ENCODE measurements at places on chromosomes 6 and 20.

DNA sequence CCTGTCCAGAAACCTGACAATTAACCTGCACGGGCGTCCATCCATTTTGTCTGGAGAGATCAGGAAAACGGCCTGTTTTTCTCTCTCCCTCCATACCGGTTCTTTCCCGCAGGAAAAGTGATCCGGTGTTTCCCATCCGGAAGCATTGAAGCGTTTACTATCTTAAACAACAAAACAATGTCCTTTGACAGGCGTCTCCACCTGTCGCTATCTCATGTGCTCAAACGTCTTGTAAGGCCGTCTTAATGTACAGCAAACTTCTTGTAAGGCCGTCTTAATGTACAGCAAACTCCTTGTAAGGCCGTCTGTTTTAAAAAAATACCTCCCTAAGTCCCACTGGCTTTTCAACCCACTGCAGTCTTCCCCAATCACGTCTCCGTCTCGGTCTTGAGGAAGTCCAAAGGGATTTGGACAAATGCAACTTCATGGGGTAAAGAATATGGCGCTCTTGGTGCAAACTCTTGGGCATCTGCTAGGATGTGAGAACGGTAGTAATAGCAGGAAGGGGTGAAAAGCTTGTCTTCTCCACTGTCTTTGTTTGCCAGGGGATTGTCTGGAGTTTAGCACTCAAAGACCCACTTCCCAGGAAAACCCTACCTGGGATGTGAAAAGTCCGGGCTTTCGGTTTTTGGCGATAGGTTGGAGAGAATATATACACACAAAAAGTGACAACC, 29.9 kb upstream of the TRIM27 start:
- peak; percentile 61 for DNase-seq

DNA sequence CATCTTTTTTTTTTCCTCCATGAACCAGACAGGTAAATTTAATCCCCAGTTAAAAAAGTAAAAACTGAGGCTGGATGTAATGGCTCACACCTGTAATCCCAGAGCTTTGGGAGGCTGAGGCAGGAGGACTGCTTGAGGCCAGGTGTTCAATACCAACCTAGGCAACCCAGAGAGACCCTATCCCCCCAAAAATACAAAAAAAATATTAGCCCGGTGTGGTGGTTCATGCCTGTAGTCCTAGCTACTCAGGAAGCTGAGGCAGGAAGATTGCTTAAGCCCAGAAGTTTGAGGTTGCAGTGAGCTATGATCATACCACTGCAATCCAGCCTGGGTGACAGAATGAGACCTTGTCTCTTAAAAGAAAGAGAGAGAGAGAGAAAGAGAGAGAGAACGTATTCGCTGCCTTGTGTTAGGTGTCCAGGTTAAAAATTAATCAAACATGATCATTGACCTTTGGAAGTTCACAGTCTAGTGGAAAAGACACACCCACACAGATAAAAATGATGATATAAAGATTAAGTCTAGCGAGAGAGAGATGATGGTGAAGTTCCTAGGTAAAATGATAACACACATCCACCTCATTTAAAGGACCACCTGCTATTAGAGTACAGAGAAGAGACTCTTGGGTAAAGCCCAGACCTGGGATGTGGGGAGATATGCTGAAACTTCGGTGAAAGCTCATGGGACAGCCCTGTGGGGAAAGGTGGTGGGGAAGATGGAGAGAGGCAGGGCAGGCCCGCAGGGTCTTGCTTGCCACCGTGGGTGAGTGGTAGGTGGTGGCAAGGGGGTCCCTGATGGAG, 4.8 kb upstream of the NHSL1 start:
- DNase-seq: no peak

DNA sequence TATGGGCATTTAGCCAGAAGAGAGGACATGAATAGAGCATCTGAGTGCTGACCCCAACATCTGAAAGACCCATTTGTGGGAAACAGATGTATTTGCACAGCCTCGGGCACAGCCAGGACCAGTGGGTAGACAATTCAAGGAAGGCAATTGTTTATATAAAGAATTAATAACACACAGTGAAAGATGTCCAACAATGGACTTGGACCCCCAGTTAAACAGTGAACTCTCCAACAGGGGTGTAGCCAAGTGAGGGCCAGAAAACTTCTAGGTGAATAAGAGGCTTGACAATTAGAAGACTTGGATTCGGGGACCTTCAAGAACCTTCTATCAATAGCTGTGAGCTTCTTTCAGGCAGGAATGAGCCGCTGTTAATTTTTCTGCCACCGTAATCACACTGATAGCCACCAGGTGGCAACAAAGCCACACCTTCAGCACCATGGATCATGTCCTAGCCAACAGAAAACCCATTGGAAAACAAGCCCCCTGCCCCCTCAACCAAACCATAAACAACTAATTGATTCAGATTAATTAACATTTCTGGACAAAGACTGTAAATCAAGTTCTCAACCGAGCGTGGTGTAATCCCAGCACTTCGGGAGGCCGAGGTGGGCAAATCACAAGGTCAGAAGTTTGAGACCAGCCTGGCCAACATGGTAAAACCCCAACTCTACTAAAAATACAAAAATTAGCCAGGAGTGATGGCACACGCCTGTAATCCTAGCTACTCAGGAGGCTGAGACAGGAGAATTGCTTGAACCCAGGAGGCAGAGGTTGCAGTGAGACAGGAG, 8.8 kb upstream of the SRSF6 start:
- DNase-seq: peak; percentile 80

- no peak for DNase-seq
Observed at GRCh38 chr20:910870-911770, 5.0 kb downstream of the ANGPT4 start.

- DNase-seq: no peak
Observed at GRCh38 chr6:52375780-52376556, 14.0 kb downstream of the PAQR8 start.

DNA sequence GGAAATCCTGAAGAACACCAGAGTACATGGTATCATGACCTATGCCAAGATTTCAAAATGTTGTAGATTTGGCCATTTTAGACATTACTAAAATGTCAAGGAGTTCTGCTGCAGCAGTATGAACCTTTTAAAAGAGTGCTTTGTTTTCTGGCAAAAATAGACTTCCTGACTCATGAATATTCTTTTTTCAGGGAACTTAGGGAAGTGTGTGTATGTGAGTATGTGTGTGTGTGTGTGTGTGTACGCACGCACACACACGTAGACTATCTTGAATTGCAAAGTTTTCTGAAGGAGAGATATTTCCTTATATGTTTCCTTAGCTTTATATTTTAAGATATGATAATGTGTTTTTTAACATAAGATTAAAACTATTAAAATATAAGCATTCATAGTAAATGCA, 161.2 kb downstream of the HS3ST5 start:
- DNase-seq: no peak

GRCh38 chr6:137588472-137588871, 94.3 kb upstream of the OLIG3 start:
- no peak for DNase-seq

DNA sequence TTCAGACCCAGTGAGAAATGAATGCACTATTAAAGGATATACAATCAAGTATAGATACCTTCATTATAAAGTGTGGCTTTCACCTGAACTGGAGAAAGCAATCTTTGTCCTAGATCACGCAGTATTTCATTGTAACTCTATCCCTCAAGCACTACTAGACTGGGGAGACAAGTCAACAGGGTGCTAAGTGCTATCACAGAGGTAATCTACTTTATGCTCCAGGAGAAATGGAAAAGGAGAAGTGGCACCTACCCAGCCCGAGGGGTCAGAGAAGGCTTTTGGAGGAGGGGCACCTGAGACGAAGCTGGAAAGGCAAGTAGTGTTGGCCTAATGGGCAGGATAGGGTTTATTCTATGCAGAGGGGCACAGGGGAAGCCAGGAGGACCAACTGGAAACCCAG, 17.1 kb downstream of the ZHX3 start:
- no peak for DNase-seq

GRCh38 chr20:62707921-62708521, 615 bp upstream of the NTSR1 start:
- peak; percentile 69 for DNase-seq

GRCh38 chr6:100230115-100230952, 234.4 kb downstream of the SIM1 start:
- no peak for DNase-seq

GRCh38 chr6:431986-432385, 40.4 kb downstream of the IRF4 start:
- no peak for DNase-seq

- peak; percentile 68 for DNase-seq
Observed at GRCh38 chr6:33391922-33392594, 435 bp downstream of the KIFC1 start.

DNA sequence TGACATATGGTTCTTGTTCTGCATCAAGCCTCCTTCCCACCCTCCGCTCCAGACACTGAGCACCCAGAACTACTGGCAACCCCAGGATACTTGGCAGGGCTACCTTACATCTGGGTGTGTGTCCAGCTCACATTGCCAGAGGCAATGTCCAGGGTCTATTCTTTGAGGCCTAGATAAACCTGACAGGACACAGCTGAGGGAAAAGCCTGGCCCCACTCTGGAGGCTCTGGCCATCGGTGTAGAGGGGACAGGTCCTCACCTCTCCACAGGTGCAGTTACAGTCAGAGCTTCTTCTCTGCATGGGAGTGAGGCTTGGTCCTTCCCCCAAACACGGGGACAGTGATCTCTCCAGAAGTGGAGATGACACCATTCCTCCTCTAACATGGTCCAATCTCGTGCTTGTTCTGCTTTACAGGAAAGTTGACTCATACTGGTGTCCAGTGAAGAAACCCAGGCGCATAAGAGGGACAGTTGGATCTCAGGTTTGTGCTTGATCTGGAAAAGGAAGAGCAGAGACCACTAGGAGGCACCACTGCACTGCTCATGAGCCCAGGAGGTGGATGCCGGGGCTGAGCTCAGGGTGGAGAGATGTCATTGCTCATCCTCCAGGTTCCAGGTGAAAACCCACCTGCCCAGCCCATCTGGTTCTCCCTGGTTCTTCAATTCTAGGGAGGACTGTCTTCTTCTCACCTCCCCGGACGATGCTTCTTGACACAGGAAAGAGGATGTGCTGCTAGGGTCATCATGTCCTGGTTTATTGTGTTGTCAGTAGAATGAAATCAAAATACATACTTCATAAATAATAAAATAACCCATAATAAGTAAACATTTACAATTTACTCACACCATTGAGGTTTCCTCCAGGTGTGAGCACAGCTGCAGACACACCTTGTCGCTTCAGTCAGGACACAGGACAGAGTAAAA, 14.7 kb downstream of the HLA-F start:
- peak; percentile 81 for DNase-seq

DNA sequence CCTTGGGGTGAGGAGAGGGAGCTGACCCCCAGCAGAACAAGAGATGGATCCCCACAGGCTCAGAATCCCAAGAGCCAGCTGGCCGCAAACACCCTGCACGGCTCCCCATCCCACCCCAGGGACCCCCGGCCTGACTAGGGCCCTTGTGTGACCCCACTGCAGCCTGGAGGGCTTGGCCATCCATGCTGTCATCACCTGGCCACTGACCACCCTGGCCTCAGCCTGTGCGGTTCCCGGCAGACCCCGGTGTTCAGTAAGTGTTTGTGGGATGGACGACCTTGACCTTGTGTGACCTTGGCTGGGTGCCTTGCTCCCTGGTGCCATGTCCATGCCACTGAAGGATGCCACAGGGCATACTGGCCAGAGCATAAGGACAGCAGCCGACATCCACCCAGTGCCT, 328.3 kb downstream of the TAF4 start:
- no peak for DNase-seq

DNA sequence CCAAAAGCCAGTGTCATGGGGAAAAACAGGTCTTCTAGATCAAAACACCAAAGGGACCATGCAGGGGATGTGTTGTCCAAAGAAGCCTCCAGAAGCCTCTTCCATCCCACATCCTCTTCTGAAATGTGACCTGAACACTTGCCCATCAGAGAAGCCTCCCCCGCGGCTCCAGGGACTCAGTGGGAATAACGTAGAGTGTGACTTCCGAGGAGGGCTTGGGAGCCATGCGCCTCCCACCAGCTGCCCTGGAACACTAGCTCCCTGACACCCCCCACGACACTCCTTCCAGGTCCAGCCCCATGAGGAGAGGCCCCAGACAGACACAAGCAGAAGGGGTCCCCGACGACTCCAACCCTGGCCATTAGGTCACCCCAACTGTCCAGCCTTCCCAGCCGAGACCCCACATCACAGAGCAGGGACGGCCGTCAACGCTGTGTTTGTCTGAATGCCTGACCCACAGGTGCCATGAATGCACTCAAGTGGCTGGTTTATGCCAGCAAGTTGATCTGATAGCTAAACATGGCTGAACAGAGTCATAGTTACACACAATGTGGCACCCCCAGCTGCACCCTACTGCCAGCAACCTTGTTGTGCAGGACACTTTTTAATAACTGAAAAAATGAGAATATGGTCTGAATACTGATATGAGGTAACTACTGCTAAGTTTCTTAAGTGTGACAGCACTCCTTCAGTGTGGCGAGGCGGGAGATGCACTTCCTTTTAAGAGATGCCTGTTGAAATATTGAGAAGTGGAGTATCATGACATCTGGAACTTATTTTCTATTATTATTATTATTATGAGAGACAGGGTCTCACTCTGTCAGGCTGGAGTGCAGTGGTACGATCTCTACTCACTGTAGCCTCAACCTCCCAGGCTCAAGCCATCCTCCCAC, 58.0 kb downstream of the GINS1 start:
- no peak for DNase-seq

DNA sequence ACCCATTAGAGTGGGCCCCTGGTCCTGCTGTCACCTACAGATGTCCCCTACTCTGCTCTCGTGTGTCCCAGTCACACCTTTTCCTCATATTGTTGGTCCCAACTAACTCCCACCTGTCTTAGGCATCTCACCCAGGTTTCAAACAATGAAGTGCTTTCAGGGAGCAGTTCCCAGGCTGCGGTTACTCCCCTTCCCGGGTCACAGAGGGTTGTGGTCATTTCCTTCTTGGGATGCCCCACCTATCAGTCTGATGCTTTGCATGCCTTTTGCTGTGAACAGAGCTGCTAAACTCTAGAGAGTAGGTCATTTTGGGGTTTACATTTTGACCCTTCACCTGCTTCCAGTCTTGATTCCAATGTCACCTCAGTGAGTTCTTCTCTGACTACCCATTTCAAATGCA, 181.6 kb downstream of the CDC5L start:
- DNase-seq: no peak

DNA sequence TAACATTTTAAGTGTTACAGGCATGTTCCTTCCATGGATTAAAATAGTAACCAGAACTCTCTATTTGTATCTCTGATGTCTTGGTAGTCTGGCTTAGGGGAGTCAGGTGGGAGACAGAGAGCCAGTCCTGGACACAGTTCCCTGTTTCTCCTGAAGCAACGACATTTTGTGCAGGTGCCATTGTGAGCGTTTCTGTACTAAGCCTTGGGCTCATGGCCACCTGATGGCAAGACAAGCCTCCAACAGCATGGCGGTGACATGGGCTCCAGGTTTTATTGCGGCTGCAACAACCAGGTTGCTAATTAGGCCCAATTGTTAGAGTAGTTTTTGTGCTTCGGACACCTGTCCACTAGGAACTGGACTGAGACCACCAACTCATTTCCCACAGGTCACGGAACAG, 105.3 kb downstream of the PRDM13 start:
- no peak for DNase-seq

DNA sequence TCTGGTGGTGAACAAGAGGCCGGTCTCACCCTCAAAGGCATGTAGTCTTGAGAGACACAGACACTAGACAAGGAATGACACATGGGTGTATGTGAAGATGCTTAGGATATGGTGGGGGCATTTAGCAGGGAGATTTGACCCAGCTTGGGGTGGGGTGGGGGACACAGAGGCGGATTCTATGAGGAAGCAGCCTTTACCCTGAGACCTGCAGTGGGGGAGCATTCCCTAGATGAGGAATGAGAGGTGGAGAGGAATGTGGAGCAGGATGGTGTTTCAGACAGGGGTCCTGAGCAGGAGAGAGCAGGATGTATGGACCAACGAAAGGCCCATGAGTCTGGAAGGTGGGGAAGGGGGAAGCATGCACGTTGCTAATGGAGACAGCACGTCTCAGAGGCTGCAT, 57.8 kb downstream of the PHACTR3 start:
- DNase-seq: no peak
